ENCODE measurements at places on chromosomes 5 and 9. TPM values are rescaled to one million over a fixed set of nuclear protein-coding genes. Genes with fewer than 3 reads are reported as not detected.

The SLC35D2 gene
- total RNA-seq: 7.8 TPM

The SMIM33 gene
- not detected for total RNA-seq

The PCDHB14 gene
- 0.45 TPM for total RNA-seq

The WDR38 gene
- total RNA-seq: not detected

Data from fibroblast of the aortic adventitia (primary cell).